Iris pigment epithelial cell (primary cell): ENCODE measurements at places on chromosomes 12 and 14.
A peak's percentile ranks its signal among the peaks of the same experiment; 100 is the strongest.

DNA sequence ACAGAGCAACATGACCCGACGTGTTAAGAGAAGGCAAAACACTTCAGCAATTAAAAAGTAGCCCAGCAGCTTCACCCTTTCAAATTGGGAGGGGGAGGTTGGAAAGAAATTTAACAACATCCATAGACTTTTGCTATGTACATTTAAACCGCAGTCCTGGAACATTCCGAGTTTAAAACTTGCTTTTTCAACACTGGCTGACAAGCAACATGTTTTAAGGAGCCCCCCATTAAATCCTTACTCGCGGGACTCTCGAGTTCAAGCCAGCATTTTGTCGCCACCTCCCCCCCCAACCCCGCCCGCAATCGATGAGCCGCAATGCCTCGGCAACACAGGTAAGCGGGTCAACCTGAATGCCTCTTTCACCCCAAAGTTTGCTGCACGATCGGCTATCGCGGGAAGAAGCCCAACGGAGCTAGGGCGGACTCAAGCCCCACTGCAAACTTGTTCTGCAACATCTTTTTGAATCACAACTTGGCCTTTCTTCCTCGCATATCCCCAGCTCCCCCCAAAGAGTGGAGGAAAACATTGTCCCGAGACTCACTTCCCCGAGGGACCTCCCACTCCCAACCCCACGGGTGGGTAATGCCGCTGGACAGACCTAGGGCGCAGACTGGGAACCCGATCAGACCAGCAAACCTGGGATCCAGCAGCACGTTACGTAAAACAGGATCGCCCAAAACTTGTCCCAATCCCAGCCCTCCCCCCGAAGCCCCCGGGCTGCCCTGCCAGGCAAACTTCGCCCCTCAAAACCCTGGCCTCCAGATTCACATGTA is 777 bp downstream of the ZFP36L1 start:
- no peak for DNase-seq

GRCh38 chr14:56422703-56423213 is 156.8 kb upstream of the TMEM260 start:
- peak; percentile 78 for DNase-seq

DNA sequence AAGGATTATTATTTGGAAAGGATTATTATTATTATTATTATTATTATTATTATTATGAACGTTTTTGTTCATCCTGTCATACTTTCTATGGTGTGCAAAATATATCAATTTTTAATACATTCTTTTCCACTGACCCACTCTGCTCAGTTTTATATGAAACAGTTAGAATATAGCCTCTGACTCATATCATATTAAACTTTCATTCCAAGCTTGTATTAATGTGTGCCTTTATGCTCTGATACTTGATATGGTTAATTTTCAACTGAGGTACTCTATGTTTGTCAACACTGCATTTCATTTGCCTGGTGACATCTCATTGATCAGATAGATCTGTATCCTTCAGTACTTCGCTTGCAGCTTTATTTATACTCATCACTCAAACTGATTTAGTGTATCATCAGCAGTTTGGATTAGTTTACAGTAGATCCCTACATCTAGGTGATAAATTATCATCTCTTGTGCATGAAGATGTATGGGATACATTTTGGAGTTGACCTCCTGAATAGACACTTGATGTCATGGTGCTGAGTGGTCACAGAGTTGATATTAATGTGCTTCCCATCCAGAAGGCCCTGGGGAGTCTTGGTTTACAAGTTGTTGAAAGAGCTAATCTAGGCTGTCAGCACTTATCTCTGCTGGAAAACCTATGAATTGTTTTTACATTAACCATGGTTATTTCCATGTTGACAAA is 271.8 kb downstream of the TRHDE start:
- no peak for DNase-seq

DNA sequence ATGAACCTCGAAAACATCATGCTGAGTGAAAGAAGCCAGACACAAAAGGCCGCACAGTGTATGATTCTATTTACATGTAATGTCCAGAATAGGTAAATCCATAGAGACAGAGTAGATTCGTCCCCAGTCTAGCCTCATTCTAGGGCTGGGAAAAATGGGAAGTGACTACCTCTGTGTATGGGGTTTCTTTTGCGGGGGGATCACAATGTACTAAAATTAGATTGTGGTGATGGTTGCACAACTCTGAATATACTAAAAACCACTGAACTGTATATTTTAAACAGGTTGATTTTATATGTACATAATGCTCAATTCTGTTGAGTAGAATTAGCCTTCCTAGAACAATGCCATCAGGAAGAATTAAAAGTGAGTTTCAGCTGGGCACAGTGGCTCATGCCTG is 6.3 kb upstream of the RILPL2 start:
- no peak for DNase-seq

- no peak for DNase-seq
These were observed 262.1 kb upstream of the ATP2B1 start for GRCh38 chr12:89970722-89971121.
